ENCODE measurements at places on chromosomes 5 and 9. TPM values are rescaled to one million over a fixed set of nuclear protein-coding genes. Genes with fewer than 3 reads are reported as not detected.

SLC6A18 gene
- total RNA-seq = not detected

C5orf58 gene
- total RNA-seq = not detected

CCL28 gene
- 13.0 TPM for total RNA-seq

GMCL2 gene
- total RNA-seq = not detected

TICAM2 gene
- 4.0 TPM for total RNA-seq

HAVCR2 gene
- total RNA-seq = 2.8 TPM

CAMK4 gene
- 8.4 TPM for total RNA-seq

CDH6 gene
- total RNA-seq = 17.4 TPM

AQP7 gene
- 8.4 TPM for total RNA-seq
